Upper lobe of right lung (tissue), 1 donor: ENCODE measurements at places on chromosomes 5 and 9. TPM values are rescaled to one million over a fixed set of nuclear protein-coding genes. Genes with fewer than 3 reads are reported as not detected.

The FOXD4 gene
- 0.75 TPM for total RNA-seq

The SH3PXD2B gene
- total RNA-seq = 46.2 TPM

The GNA14 gene
- total RNA-seq = 15.7 TPM

The FBXO4 gene
- total RNA-seq = 11.1 TPM

The FAM153A gene
- 4.3 TPM for total RNA-seq

The ZNF658 gene
- 5.8 TPM for total RNA-seq

DNA sequence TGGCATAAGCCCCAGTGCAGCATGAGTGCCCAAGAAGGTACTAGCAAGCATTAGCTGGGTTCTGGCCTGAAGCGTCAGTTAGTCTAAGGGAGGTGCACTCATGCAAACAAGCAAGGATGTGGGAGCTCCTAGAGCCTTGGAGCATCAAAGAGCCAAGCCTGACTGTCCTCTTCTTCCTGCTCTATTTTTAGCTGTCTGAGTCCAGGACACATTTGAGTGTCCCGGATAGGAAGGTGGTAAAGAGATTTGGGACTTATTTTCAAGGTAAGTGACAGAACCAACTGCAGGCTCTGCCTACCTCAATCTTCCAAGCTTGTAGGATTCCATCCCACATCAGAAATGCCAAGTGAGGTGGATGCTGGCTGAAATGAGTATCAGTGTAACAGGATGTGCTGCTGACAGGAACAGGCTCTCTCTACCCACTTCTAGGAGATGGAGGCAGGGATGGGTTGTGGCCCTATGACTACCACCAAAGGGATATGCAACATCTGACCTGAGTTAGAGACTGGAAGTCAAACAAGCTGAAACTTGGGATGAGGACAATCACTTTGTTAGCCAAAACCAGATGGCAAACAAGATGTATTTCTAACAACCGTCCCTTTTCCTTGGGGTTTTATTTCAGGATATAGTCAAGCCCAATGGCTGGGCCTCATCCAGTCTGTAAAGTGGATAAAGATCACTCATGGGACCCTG lies 15.1 kb downstream of the MACROH2A1 start:
- H3K4me1 ChIP-seq = peaks cover 26% of the 10 kb centered on the region
- peaks cover 90% of the 10 kb centered on the region for H3K36me3 ChIP-seq
- no peak overlapping the region for H3K27ac ChIP-seq
- H3K27me3 ChIP-seq = no peaks in the 10 kb centered on the region
- no peak for DNase-seq
- no peak overlapping the region for H3K4me3 ChIP-seq

- H3K36me3 ChIP-seq = no peaks in the 10 kb centered on the region
- no peaks in the 10 kb centered on the region for H3K27me3 ChIP-seq
- DNase-seq = no peak
- H3K4me3 ChIP-seq = peak overlapping the region; percentile 27
- no peak overlapping the region for H3K27ac ChIP-seq
Observed at GRCh38 chr5:74673011-74673790, 11.8 kb upstream of the HEXB start.

GRCh38 chr9:136587145-136587943 lies 41.5 kb upstream of the NOTCH1 start:
- no peaks in the 10 kb centered on the region for H3K36me3 ChIP-seq
- H3K4me1 ChIP-seq = peaks cover 41% of the 10 kb centered on the region
- peak; percentile 86 for DNase-seq
- H3K27ac ChIP-seq = peak overlapping the region; percentile 17
- H3K4me3 ChIP-seq = no peak overlapping the region

DNA sequence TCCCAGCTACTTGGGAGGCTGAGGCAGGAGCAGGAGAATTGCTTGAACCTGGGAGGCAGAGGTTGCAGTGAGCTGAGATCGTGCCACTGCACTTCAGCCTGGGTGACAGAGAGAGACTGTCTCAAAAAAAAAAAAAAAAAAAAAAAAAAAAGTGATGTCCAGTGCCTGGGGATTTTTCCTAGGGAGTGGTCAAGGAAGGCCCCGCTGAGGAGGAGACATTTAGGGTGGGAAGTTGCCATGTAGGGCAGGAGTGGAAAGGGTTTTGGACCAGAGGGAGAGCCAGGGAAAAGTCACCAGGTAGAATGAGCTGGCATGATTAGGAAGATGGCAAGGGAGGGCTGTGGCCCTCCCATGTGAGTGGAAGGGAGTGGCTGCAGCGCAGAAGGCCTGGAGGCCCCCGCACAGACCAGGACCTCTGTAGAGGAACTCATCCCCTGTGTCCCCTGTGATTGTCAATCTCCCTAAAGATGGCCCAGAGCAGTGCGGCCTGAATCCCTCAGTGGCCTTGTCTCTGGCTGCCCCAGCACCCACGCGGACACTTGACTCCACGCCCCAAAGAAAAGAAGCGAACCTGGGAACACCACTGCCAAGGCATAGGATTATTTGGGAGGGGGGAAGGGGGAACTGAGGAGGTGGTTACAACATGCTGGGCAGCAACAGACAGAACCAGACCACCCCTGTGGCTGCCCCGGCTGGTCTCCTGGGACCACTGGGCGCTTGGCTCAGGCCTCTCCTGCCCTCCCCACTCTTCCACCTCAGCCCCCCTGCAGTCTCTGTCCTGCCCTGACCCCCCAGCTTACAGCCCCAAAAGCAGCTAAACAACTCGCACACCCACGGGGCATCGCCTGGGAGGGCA lies 2.6 kb upstream of the SQSTM1 start:
- H3K4me1 ChIP-seq = peaks cover 40% of the 10 kb centered on the region
- H3K27ac ChIP-seq = peak overlapping the region; percentile 97
- peak overlapping the region; percentile 100 for H3K4me3 ChIP-seq
- H3K36me3 ChIP-seq = peaks cover 14% of the 10 kb centered on the region
- peak; percentile 66 for DNase-seq
- no peaks in the 10 kb centered on the region for H3K27me3 ChIP-seq

GRCh38 chr9:4615778-4616177 lies 46.3 kb upstream of the PLPP6 start:
- H3K27me3 ChIP-seq = no peaks in the 10 kb centered on the region
- H3K4me3 ChIP-seq = no peak overlapping the region
- no peak overlapping the region for H3K27ac ChIP-seq
- H3K36me3 ChIP-seq = peaks cover 3% of the 10 kb centered on the region
- DNase-seq = no peak

DNA sequence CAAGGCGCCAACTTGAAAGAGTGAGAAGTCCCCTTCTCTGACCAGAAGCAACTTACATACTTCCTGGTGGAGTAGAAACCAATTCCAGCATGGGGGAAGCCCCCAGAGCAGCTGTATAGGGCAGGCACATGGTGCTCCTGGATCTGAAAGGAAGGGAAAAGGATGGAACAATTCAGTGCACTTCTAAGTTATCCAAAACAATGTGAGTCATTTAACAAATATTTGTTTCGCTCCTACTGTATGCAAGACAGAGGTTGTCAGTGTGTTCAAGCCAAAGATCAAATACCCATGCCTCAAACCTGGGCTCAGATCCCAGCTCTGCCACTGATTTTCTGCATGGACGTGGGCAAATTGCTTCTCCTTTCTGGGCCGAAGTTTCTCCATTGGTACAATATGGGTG lies 67.1 kb downstream of the LHX2 start:
- H3K27me3 ChIP-seq = peaks cover 4% of the 10 kb centered on the region
- H3K27ac ChIP-seq = no peak overlapping the region
- no peaks in the 10 kb centered on the region for H3K4me1 ChIP-seq
- H3K4me3 ChIP-seq = no peak overlapping the region

DNA sequence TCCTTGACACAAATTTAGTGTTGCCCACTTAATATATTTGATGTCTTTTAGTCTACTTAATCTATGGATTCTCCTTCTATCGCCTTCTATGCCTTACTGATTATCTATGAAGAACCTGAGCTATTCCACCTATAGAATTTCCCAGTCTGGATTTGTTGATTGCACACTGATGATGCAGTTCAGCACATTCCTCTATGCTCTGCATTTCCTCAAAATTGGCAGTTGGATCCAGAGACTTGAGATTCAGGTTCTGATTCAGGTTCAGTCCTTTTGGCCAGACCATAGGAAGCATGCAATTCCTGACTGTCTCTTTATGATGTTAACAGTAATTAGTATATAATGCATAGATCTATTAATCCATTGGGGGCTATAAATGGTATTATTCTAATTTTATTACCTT lies 13.8 kb downstream of the SLC22A5 start:
- no peaks in the 10 kb centered on the region for H3K27me3 ChIP-seq
- H3K4me1 ChIP-seq = peaks cover 30% of the 10 kb centered on the region
- H3K36me3 ChIP-seq = peaks cover 4% of the 10 kb centered on the region
- no peak overlapping the region for H3K27ac ChIP-seq
- DNase-seq = no peak

GRCh38 chr9:94826644-94827410 lies 100.3 kb downstream of the AOPEP start:
- peak overlapping the region; percentile 6 for H3K27ac ChIP-seq
- H3K27me3 ChIP-seq = no peaks in the 10 kb centered on the region
- no peak for DNase-seq
- H3K4me1 ChIP-seq = peaks cover 29% of the 10 kb centered on the region

DNA sequence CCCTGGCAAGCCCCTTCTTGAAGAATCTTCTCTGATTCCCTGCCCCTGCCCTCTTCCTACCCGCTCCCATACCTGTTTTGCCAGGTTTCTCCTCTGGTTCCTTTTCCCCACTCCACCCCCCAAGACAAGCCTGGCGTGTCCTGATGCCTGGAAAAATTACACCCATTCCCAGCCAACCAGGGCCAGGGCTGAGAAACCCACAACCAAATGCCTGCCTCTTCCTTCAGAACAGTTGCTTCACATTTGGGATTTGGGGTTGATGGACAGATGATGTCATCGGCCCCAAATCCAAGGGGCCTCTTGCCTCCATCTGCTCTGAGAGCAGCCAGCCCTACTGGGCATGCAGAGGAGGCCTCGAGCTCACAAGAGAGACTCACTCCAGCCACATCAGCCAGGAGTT lies 8.8 kb upstream of the NEK6 start:
- H3K27ac ChIP-seq = no peak overlapping the region
- no peaks in the 10 kb centered on the region for H3K4me1 ChIP-seq
- DNase-seq = no peak
- no peaks in the 10 kb centered on the region for H3K36me3 ChIP-seq
- no peak overlapping the region for H3K4me3 ChIP-seq
- H3K27me3 ChIP-seq = no peaks in the 10 kb centered on the region

- no peaks in the 10 kb centered on the region for H3K4me1 ChIP-seq
- H3K27me3 ChIP-seq = no peaks in the 10 kb centered on the region
- H3K4me3 ChIP-seq = no peak overlapping the region
- DNase-seq = no peak
- no peak overlapping the region for H3K27ac ChIP-seq
Observed at GRCh38 chr5:58940446-58940845, 357.6 kb downstream of the RAB3C start.

DNA sequence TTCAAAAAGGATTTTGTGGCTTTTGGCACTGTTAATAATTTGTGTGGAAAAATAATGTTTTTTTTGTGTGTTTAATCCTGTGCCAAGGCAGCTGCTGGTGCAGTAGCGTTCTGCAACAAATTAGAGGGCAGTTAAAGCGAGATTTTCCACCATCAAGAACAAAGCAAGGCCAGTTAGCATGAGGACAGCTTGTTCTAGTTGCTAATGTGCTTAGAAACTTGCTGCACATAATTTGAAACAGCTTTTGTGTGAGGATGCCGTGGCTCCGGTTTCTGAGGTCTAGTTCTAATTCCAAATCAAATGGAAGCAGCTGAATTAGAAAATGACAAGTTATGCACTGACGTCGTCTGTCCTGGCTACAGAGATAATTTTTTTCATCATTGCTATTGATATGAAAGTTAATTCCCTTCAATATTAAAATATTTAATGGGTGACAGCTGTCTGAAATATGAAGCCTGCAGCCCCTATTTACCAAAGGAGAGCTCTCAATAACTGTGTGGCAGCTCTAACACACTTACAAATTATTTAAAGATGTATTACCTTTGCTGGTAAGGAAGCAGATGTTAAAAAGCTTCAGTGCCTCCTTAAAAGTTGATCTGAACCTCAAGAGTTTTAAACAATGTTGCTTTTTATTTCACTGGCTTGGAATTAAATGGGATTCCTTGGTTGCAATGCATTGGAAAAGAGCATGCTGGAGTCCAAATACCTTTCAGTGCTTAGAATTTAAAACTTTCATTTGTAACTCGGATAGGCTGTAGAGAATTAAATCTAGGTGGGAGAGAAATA lies 128.6 kb downstream of the SPATA31D1 start:
- H3K36me3 ChIP-seq = no peaks in the 10 kb centered on the region
- no peak overlapping the region for H3K27ac ChIP-seq
- no peak overlapping the region for H3K4me3 ChIP-seq
- no peaks in the 10 kb centered on the region for H3K4me1 ChIP-seq

DNA sequence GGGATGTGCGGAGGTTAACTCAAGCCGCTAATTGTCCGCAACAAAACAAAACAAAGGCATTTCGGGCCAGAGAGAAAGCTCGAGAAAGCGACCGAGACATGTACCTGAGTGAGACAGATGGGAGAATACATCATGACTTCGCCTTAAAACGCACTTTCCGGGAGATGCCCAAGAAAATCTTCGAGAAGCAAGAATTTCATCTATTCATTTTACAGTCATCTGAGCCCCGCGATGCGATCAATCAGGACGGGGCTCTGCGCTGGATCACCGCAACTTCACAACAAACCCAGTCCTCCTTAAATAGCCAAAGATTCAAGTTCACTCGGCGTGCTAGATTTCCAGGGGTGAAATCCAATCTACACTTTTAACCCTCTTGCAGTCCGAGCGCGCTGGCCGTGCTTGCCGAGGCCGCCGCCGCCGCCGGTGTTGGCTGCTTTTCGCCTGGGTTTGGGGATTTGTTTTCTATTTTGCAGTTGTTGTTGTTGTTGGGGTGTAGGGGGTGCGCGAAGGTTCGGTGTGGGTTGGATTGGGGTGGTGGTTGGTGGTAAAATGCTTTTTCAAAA lies 482 bp downstream of the NFIB start:
- H3K27ac ChIP-seq = peak overlapping the region; percentile 95
- H3K36me3 ChIP-seq = no peaks in the 10 kb centered on the region
- peaks cover 19% of the 10 kb centered on the region for H3K4me1 ChIP-seq

- H3K27me3 ChIP-seq = no peaks in the 10 kb centered on the region
- H3K27ac ChIP-seq = no peak overlapping the region
- H3K4me3 ChIP-seq = no peak overlapping the region
- H3K4me1 ChIP-seq = no peaks in the 10 kb centered on the region
- DNase-seq = no peak
Observed at GRCh38 chr5:133123297-133123696, 71.5 kb downstream of the HSPA4 start.

DNA sequence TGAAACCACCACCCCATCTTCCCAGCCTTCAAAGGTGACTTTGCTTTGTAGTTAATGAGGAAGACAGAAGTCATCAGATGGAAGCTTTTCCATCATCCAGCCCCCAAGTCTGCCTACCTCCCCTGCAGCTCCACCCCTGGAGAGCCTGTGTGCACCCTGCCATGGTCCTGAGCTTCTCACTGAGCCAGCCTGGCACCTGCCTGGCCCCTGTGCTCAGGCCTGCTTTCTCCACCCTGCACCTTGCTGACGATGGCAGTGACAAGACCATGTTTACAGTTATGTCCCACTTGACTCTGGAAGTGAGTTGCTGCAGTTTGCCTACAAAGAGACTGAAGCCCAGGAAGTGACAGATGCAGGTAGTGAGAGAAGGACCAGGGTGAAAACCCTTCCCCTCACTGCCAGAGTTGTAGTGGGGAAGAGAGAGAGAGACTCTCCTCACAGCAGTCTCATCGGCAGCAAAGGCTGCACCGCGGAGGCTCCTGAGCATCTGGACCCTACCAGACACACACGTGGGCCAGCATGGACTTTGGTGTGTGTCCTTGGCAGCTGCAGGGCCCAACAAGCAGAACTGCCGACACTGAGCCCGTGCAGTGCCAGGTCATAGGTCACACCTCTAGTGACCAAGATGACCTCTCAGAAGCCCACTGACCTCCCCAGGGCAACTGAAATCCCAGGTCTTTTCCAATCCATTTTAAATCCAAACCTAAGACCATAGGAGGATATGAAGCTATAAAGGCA lies 107.1 kb downstream of the CACNA1B start:
- peaks cover 6% of the 10 kb centered on the region for H3K27me3 ChIP-seq
- DNase-seq = no peak
- no peaks in the 10 kb centered on the region for H3K36me3 ChIP-seq
- H3K27ac ChIP-seq = no peak overlapping the region
- no peak overlapping the region for H3K4me3 ChIP-seq
